Activated CD4-positive, alpha-beta T cell treated with anti-CD3 and anti-CD28 coated beads for 48 hours (primary cell): ENCODE measurements at places on chromosomes 1 and 21.

DNA sequence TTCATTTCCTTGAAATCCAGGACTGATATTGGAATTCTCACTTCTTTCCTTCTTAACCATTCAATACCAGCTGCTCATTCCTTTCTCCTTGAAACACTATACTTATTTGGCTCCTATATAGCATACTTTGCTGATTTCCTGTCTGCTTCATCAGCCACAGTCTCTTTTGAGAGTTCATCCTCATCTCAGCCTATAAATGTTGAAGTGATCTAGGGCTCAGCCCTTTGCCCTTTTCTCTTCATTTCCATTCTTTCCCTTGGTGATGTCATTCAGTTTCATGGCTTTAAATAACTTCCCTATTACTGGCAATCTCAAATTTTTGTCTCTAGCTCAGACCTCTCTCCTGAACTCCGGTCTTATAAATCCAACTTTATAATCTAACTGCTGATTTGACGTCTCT is 24.1 kb upstream of the RABGAP1L start:
- no peak for DNase-seq

GRCh38 chr1:193211539-193211938 is 25.1 kb upstream of the B3GALT2 start:
- no peak for DNase-seq

GRCh38 chr1:12019858-12020509 is 686 bp downstream of the MIIP start:
- DNase-seq = no peak

DNA sequence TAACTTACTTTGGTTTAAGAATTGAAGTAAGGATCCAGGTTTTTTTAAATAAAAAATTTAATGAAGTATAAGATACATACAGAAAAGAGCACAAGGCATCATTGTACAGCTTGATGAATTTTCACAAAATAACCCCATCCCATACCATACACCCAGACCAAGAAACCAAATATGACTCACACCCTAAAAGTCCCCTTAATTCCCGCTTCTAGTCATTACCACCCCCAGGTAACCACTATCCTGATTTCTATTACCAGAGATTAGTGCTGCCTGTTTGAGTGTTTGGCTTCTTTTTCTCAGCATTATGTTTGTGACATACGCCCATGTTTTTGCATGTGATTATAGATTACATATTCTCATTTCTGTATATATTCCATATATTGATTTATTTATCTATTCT is 98.5 kb upstream of the HIVEP3 start:
- no peak for DNase-seq

DNA sequence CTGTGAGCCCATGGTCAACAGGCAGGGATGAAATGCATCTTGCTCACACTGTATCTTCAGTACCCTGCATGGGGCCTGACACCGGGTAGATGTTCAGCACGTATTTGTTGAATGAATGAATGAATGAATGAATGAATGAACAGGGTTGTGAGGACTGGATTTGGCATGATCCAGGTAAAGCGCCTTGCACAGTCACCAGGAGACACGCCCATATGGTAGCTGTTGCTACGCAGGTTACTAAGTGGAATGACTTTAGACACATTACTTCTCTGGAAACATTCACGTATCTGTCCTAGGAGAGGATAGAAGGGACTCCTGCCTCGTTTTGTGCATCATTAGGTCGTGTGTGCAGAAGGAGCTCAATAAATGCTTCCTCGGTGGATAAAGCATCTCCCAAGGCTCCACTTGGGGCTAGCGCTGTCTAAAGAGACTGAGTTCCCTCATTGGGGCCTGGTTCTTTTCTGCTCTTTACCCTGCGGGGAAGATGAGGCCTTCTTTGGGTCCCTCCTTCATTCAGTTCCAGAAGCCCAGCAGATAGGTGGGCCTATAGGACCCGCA is 54.2 kb downstream of the NDUFS5 start:
- DNase-seq = no peak

- no peak for DNase-seq
These were observed 26.2 kb downstream of the RHEX start for GRCh38 chr1:206079135-206079534.

DNA sequence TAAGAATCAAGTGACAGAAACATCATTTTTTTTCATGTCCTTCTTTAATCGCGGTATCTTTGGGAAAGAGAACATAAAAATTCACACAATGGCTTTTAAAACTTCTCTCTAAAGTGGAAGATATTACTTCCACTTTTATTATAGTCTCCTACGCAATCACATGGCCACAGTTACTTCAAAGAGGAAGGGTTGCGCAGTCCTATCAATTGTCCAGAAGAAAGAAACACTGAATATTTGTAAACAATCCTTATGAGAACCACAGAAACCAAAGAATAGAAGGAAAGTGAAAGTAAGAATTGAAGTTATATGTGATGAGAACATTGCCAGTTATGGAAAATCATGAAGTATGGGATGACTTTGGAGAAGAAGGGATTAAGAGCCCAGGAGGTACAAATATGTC is 32.6 kb downstream of the CFH start:
- DNase-seq = no peak

DNA sequence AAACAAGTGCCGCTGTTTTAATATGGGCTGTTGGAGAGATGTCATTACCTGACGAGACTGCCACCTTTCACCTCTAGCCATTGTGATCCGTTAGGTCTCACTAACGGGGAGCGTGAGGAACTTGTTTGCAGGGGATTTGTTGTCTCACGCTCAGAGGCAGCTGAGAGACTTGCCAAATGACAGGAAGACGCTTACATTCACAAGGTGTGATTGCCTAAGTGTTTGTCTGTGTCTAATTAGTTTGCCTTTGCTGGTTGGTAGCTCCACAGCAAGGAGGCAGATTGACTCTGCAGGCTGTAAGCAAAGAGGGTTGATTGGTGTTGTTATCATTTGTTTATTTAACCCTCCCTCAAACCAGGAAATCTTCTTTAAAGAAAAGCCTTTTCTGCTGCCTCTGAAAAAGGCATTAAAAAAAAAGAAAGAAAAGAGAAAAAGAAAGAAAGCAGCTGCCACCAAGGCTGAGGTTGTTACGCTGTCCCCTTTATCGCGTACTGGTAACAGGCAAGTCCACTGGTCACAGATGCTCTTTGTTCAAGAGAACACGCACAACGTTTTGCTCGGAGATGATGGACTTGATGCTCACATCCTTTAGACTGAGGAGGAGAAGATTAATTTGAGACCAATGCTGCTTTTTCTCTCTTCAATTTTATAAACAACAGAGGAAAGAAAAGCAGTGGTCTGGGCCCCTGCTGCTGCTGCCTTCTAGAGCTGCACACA is 203.9 kb downstream of the ZNF326 start:
- DNase-seq = no peak

GRCh38 chr1:75969550-75969949 is 37.3 kb upstream of the ASB17 start:
- no peak for DNase-seq

DNA sequence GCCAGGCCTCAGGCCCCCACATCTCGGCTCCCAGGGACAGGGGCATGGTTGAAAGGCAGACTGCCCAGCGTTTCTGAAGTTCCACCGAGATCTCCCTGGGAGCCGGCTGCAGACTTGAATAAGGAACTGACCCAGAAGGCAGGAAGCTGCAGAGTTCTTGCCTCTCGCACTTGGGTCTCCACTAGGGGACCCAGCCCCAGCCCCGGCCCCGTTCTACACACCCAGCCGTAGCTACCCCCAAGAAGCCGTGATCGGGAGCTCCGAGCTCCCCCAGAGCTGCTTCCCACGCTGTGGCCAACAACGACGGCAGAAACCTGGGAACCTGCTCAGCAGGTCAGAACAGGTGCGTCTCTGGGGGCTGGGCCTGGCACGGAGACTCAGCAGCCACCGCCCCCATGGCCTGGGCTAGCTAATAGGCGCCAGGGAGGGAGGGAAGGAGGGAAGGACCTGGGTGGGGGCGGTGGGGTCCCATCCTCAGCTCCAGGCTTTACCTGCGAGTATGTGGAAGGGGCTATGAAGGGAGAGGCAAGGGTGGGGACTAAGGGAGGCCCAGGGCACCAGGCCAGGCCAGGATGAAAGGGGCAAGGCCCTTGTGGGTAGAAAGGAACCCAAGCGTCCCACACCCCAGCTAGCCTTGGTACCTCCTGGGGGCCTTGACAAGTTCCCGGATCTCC is at the start of gene NECTIN4:
Gene NECTIN4 (minus strand): TSS at position 308 of the 674 bp plus-strand sequence. CDS start 262 bp downstream, at position 46.
- DNase-seq = no peak

DNA sequence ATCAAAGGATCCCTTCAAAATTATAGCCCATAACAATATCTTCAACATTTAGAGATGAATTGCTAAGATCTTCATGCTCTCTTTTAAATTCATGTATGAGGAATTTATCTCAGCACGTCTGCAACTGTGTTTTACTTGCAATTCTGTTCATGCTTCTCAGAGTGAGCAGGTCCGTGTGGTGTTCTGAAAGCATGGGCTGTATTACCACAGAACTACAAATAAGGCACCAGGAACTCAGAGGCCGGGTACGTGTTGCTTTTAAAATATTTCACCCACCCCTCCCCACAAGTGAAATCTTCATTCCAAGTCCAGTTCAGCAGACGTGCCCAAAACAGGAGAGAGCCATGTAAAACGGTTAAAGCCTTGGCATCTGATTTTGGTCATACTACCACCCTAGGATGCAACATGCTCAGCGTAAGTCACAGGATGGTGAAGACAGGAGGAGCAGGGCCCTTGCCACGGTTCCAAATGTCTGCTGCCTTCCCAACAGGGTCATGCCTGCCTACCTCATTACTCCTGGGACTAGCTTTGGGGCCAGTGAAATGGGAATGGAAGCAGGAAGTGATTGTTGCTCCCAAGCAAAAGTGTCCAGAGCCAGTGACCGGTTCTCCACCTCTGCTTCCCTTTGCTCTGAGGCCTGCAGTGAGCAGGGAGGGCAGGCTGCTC is 133.7 kb downstream of the PTPN14 start:
- DNase-seq = no peak

DNA sequence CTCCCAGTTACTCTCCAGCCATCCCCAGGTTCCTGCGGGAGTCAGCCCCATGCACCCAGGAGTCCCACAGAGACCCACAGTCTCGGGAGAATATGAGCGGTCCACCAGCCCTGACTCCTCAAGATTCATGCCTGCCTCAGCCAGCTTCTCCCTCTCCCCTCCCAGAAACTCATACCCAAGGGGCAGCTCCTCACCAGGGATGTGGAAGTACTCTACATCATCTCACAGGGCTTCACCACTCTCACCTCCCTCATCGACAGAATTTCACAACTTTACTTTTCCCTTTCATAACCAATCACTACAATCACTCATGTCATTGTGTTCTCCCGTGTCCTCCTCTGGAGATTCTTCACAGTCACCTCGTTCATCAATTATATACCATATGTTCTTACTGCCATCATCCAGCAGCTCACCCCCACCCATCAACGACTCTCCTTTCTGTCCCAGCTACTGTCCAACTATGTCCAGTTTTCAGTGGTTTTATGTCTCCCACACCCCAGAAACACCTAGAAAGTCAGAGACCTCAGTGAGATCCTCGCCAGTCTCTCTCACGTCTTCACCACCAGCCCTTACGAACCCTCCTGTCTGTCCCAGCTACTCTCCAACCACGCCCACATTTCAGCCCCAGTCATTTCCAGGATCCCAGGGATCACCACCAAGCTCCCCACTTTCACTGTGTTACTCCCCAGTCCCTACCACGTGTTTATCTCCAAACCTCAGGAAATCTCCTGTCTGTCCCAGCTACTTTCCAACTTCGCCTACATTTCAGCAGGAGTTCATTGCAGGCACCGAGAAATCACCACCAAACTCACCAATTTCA is 1530.1 kb upstream of the TPTE start:
- DNase-seq = no peak

DNA sequence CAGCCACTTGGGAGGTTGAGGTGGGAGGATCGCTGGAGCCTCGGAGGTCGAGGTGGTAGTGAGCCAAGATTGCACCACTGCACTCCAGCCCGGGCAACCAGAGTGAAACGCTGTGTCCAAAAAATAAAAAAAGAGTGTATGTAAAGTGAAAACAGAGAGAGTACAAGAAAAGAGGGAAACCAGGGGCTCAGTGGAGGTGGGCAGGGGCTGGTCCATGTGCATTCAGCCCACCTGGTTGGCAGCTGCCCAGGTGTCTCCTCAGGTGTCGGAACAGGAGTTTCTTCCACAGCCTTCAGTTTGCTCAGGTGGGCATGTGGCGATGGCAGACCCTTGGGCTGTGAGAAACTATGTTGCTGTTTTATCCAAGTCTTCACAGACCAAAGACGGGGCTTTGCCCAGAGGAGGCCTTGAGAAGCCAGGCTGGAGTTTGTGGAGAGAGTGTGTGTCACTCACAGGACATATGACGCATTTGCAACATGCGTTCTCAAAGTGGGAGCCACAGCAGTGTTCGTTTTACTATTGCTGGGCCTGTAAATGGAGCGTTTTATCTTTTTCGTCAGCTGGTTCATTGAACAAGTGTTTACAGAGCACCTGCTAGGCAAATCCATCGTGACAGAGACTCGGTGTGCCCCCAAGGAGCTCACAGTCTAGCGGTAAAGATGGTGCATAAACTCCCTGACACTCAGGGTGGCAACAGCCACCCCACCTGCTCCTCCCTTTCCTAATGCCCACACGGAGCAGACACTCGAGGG is 22.4 kb upstream of the SAMD11 start:
- no peak for DNase-seq

DNA sequence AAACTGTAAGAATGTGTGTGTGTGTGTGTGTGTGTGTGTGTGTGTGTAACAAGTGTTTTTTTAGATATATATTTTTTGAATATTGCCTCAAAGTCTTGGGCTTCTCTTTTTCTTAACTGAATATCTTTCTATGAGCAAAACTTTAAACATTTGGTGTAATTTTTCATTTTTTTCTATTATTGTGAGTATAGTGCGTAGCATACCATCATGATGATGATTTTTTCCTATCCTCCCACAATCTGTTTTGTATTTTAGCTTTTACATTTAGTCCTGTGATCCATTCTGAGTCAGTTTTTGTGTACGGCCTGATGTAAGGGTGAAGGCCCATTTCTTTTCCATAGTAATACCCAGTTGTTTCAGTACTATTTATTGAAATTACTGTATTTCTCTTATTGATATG is 680.6 kb downstream of the TTLL7 start:
- DNase-seq = no peak

GRCh38 chr21:38334866-38335265 is 78.1 kb downstream of the KCNJ15 start:
- no peak for DNase-seq

- DNase-seq = peak; percentile 72
These were observed 6.6 kb upstream of the PEX19 start for GRCh38 chr1:160291248-160292220.

- DNase-seq = no peak
These were observed 30.0 kb upstream of the RGS4 start for GRCh38 chr1:163038928-163039706.

DNA sequence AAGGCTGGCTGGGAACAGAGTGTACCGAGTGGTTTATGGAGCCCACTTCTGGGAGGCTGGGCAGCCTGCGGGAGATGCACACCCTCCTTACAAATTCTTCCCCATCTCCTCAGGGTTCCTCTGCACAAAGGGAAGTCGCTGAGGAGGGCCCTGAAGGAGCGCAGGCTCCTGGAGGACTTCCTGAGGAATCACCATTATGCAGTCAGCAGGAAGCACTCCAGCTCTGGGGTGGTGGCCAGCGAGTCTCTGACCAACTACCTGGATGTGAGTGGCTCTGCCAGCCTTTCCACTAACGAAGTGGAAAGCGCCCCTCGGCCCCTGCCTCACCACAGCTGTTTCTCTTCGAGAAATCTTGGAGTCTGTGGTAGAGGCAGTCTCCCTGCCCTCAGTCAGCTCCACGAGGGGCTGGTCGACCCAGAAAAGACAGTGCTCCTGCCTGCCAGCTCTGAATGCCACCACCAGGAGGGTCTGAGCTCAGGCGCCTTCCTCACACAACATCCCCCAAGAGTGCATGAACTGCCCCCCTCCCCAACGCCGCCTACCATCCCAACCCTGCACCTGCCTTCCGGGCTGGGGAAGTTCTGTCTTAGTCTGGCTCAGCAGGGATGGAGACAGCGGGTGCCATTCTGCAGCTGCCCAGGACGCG is 31.8 kb downstream of the PROK1 start:
- DNase-seq = no peak

GRCh38 chr1:8182034-8182761 is 135.7 kb upstream of the SLC45A1 start:
- DNase-seq = peak; percentile 19
